Pulmonary artery endothelial cell (primary cell): ENCODE measurements at places on chromosomes 11 and 22. TPM values are rescaled to one million over a fixed set of nuclear protein-coding genes. Genes with fewer than 3 reads are reported as not detected.

The BEST1 gene
- total RNA-seq, result under 0.01 and 0.04 TPM in 2 replicates

The KLHDC7B gene
- total RNA-seq, result not detected in 2 replicates

The SGSM1 gene
- 0.20 and 0.21 TPM in 2 replicates for total RNA-seq

The RAB38 gene
- 6.5 and 10.9 TPM in 2 replicates for total RNA-seq

- DNase-seq, result no peak
Measured at GRCh38 chr22:25814685-25815084, 72.7 kb downstream of the MYO18B start.

- DNase-seq, result no peak
Measured at GRCh38 chr11:76397383-76397782, 16.3 kb downstream of the GVQW3 start.

- DNase-seq, result no peak
Measured at GRCh38 chr11:3134651-3135480, 30.2 kb downstream of the OSBPL5 start.

GRCh38 chr11:45649544-45650165 is 15.8 kb downstream of the CHST1 start:
- no peak for DNase-seq

GRCh38 chr22:44042249-44043218 is 18.4 kb downstream of the PARVB start:
- DNase-seq, result no peak

DNA sequence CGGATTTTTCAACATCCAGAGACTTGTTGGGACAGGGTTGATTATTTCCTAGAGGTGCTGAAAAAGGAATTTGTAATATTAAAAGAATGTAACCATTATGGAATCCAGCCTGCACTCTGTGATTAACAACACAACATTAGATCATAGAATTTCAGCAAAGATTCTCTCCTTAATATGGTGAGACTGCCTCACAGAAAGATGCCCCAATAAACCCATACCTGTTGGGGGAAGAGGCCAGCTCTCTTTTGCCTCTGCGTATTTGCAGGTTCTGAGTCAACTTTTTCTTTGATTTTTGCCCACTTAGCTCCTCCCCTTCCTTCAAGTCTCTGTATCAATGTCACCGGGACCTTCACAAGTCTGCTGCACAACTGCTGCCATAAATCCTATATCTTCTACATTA is 12.4 kb upstream of the MTMR3 start:
- DNase-seq, result no peak

DNA sequence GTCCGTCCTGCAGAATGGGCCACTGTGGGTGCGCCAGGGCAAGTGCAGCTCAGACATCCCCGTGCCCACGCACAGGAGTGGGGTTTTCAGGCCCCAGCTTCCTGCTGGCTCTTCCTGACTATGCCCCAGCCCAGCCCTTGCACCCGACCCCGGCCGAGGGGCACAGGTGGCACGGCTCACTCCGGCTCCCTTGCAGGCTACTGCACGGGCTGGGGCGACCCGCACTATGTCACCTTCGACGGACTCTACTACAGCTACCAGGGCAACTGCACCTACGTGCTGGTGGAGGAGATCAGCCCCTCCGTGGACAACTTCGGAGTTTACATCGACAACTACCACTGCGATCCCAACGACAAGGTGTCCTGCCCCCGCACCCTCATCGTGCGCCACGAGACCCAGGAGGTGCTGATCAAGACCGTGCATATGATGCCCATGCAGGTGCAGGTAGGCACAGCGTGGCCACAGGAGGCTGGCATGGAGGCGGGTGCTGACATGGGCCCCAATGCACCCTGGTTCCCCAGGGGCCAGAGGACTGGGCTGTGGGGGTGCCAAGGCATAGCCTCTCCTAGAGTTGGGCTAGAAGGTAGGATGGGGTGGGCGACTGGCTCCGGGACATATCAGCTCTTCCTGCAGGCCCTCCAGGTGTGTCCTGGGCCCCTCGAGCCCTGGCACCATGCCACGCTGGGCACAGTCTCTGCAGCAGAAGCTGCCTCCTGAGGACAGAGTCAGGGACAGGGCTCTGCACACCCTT is 27.7 kb downstream of the MUC2 start:
- DNase-seq, result no peak

The CASTOR1 gene
- total RNA-seq, result 7.9 and 9.5 TPM in 2 replicates

The CNGA4 gene
- total RNA-seq, result not detected in 2 replicates

GRCh38 chr11:86117712-86118063 is 48.8 kb upstream of the PICALM start:
- DNase-seq, result no peak
